ENCODE measurements at places on chromosomes 2 and 18.

DNA sequence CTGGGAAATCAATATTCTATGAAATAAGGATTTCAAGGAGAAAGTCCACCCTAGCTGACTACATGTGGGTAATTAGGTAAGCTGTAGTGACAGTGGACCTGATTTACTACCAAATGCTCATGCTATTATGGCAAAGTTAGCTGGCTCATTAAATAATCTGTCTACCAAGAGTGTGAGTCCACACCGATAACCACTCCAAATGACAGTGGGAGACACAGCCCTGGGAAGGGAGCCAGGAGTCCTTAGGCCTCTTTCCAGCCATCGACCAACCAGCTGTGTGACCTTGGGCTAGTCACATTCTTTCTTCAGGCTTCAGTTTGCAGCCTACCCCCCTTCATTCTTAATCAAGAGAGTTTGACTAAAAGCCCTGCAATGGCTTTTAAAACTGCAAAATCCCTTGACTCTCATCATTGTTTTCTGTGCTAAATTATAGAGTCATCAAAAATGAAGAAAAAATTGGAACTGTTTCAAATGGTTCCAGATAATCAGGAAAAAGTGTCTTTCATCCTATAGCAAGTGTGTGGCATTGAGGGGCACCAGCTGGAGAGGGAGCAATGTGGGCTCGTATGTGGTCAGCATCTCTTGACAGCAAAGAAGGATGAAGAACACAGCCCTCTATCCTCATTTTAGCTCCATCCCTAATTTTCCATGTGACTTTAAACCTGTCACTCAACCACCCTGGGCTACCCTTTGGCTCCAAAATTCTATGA lies 45.6 kb upstream of the SLC14A2 start:
- no peak for DNase-seq

DNA sequence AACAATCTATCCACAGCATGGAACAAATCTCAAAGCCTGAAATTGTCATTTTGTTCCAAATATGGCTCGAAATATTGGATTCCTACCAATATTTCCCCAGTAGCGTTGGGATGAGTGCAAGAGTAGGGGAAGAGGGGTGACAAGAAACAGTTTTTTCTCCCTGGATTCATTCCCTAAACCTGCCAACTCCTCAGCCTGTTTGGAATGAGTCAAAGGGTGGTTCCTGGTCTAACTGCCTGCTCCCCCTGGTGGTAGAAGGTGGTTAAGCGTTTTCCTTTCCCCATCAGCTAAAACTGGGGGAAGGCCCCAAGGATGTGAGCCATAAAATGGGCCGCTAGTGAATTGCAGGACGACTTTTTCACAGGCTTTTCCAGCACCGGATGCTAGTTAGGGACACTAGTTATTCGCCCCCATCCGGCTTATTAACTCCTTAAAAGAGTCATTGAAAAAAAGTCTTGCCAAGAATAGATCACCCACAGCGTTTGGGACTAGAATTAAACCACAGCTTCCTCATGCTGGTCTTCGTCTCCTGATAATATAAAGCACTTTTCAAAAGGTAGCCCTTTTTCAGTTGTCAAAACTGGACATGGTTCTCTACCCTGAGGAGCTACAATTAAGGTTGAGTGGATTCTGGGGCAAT lies 72.5 kb downstream of the DHRS9 start:
- DNase-seq: peak; percentile 30

DNA sequence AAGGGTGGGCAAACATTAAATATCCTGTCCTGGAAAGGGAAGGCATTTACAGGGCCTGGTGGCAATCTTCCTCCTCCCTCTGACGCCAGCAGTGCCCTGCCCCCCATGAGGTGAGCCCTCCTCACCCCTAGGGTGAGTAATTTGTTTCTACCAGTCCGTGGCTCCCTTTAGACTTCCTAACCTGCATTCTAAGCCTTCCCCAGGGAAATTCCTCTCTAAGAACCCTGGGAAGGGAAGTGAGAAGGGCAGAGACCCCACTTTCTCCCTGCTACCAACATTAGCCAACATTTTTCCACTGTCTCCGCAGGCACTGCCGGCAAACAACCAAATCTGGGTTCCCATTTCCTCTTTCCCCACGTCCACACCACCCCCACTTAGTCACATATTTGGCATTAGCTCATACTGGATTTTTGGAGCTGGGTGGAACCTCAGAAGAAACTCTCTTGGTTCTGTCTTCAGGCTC lies 69.3 kb downstream of the NRP2 start:
- DNase-seq: no peak

DNA sequence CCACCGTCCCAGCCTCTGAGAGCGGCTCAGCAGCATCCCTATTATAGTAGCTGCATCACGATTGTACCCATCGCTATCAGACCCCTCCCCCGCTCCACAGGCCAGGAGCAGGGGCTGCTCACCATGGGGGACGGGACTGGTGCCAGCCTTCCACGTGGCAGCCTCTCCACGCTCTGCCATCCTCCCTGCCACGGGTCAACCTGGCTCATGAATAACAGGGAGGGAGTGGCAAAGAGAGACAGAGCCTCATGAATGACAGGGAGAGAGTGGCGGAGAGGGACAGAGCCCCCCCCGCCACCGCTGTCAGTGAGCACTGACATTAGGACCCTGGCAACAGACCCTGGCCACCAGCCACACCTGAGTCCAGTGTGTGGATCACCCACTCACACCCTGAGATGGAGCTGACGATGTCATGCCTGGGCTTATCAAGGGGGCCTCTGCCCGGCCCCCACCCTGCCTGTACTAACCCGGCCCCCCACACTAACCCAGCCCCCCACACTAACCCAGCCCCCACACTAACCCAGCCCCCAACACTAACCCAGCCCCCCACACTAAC lies 16.9 kb downstream of the CROCC2 start:
- DNase-seq: no peak

GRCh38 chr2:217204358-217204757 lies 344.5 kb upstream of the TNP1 start:
- DNase-seq: no peak

GRCh38 chr2:46299365-46300263 lies 2.4 kb downstream of the EPAS1 start:
- DNase-seq: no peak

- DNase-seq: no peak
Measured at GRCh38 chr18:62105376-62105775, 81.5 kb downstream of the PIGN start.

DNA sequence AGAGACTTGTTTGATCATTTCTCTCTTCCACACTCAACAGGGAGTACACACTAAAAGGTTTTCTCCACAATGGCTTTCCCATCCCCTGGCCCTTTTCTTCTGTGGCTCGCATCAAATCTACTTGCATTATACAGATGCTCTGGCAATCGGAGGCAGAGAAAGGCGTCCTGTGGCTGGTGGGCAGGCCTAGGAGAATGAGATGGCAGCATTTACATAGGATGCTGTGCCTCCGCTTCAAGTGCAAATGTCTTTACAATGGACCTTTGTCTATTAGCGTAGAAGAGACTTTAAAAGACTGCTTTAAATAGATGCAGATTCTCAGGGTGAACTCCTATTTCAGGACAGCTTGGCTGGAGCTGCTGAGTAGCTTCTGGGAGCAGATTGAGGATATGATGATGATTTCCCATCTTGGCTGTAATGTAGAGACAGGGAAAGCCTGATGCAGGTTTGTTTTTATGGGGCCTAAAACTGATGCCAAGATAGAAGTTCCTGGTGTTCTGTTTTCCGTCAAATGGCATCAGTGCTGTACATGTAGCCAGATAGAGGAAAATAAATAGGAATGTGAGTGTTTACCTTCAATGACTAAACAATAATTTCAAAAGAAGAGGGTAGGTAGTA lies 423.4 kb downstream of the RND3 start:
- no peak for DNase-seq

- no peak for DNase-seq
Measured at GRCh38 chr2:20488782-20489181, 41.9 kb downstream of the RHOB start.

GRCh38 chr2:120771111-120771780 lies 35.6 kb downstream of the GLI2 start:
- no peak for DNase-seq

GRCh38 chr2:53473236-53473635 lies 294.4 kb upstream of the CHAC2 start:
- DNase-seq: no peak

GRCh38 chr2:21250673-21251072 lies 126.9 kb downstream of the TDRD15 start:
- DNase-seq: no peak

- no peak for DNase-seq
Measured at GRCh38 chr2:102708847-102709559, 52.8 kb upstream of the TMEM182 start.

DNA sequence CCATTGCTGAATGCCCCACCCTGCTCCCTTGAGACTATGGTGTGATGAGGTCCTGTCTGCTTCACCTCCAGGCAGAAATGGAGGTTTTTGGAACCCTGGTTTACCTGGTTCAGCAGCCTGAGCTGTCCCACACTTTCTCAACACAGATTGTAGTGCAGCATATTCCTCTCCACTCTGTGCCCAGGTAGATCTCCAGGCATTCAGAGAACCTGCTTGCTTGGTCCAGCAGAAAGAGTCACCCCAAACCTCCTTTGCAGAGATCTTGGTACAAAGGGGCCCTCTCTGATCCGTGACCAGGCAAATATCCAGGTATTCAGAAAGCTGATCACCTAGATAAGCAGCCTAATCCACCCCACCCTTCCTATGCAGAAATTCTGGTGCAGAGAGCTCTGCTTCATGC lies 1288.2 kb upstream of the CRIM1 start:
- no peak for DNase-seq

- no peak for DNase-seq
Measured at GRCh38 chr18:75926811-75927210, 499.3 kb upstream of the SMIM21 start.
